ENCODE measurements at places on chromosomes 4 and X. TPM values are rescaled to one million over a fixed set of nuclear protein-coding genes. Genes with fewer than 3 reads are reported as not detected.

Gene IL13RA1
- 61.3 TPM for total RNA-seq

Gene ADRA2C
- total RNA-seq: 2.2 TPM

Gene PDCL2
- total RNA-seq: not detected

Gene COX18
- 36.3 TPM for total RNA-seq

Gene CYTL1
- total RNA-seq: 1.3 TPM

Gene NEIL3
- 8.1 TPM for total RNA-seq

Gene BANK1
- 0.32 TPM for total RNA-seq

Gene LANCL3
- 0.32 TPM for total RNA-seq

Gene ATP2B3
- total RNA-seq: not detected

Gene PPP2R2C
- total RNA-seq: not detected

Gene SSX4B
- not detected for total RNA-seq

Gene TKTL1
- not detected for total RNA-seq

Gene FRMPD4
- total RNA-seq: 3.9 TPM

Gene CDKL2
- 1.3 TPM for total RNA-seq

Gene ZNF732
- total RNA-seq: 0.64 TPM

Gene AFF2
- not detected for total RNA-seq

Gene SLC7A11
- total RNA-seq: 74.1 TPM

Gene P2RY10
- not detected for total RNA-seq

Gene MUC7
- total RNA-seq: not detected

Gene NPY1R
- total RNA-seq: 1.6 TPM

Gene VEGFC
- 77.3 TPM for total RNA-seq

Gene SPOCK3
- total RNA-seq: not detected

Gene SUPT20HL2
- total RNA-seq: under 0.01 TPM

Gene DCHS2
- under 0.01 TPM for total RNA-seq

Gene PRDX4
- total RNA-seq: 216 TPM

Gene VSIG1
- total RNA-seq: not detected

Gene GASK1B
- 73.8 TPM for total RNA-seq

Gene MAGIX
- total RNA-seq: 1.9 TPM

Gene SPON2
- total RNA-seq: 601 TPM

Gene JCHAIN
- total RNA-seq: 2.6 TPM

Gene TMEM271
- total RNA-seq: not detected

Gene KIT
- total RNA-seq: 5.5 TPM

Gene CTAG1A
- not detected for total RNA-seq

Gene TRPC5OS
- total RNA-seq: not detected

Gene NXF2B
- not detected for total RNA-seq

Gene TLR10
- not detected for total RNA-seq

Gene NHSL2
- 9.7 TPM for total RNA-seq

Gene COMMD8
- total RNA-seq: 39.3 TPM

Gene PCDH18
- total RNA-seq: 181 TPM

Gene ARSJ
- total RNA-seq: 69.5 TPM

Gene SCML2
- total RNA-seq: 1.7 TPM

Gene SHROOM3
- total RNA-seq: 27.6 TPM

Measured in fibroblast of villous mesenchyme (primary cell).